GM23338 (cell line): ENCODE measurements at places on chromosomes 5 and 9.

- DNase-seq = no peak
Observed at GRCh38 chr9:5557606-5558587, 47.6 kb downstream of the PDCD1LG2 start.

GRCh38 chr9:14294659-14295058 lies 19.3 kb downstream of the NFIB start:
- DNase-seq = no peak

DNA sequence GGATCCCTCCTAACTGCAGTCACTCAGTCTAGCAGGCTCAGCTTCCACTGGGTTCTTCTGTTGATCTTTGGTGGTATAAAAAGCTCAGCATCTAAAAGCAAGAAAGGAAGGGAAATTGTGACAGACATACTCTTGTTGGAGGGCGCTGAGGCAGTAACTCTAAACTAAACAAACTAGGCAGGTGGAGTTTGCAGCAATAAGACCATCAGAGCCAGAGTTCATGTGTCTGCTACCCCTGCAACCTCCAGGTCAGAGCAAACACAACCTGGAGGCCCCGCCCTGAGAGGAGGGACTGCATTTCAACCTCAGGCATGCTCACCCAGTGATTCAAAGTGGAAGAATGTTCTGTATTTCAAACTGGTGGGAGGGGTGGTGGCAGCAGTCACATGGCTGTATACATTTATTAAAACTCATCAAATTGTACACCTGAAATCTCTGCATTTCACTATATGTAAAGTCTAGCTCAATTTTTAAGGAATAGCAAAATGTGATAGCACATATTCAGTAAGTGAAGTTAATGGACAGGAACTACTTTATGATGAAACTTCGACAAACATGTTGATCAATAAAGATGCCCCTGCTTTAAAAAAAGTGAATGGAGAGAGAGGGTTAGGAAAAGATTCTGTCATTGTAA lies 7.1 kb downstream of the ACTL7A start:
- no peak for DNase-seq

DNA sequence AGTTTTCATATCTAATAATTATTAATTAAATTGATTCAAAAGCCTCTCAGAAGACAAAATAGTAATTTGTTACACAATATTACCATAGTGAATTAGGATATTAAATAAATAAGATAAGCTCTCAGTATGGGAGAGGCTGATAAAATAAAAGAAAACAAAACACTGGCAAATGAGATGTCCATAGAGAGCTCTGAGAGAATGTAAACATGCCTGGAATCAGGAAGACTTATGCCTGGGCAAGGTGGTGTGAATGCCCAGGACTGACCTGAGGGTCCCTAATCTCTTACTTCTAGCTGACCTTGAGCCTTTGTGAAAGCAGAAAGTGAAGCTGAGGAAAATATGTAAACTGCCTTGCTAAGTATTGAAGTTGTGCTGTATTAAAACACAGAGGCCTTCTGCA lies 616.5 kb downstream of the PTPRD start:
- no peak for DNase-seq

GRCh38 chr9:38154501-38155421 lies 85.7 kb upstream of the SHB start:
- DNase-seq = no peak

GRCh38 chr5:146947181-146947941 lies 68.8 kb upstream of the PPP2R2B start:
- DNase-seq = peak; percentile 62
